Jurkat, Clone E6-1 (cell line): ENCODE measurements at places on chromosomes 12 and 14.

DNA sequence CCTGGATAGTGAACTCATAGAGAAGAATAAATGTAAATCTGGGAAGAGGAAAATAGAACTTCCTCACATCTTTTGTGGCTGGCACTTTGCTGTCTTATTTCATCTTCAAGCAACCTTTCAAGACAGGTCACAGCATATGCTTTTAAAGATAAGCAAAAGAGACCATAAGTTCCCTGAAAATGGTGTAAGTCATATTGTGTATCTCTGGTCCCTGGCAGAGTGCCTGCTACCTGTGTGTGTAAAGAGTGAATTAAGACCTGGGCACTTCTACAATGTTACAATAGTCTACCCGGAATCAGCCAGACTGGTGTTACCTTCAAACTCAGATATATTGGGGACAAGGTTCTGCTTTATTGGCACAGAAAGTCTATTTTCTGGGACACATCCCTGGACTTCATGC, 168.8 kb downstream of the SLC2A13 start:
- DNase-seq: no peak

DNA sequence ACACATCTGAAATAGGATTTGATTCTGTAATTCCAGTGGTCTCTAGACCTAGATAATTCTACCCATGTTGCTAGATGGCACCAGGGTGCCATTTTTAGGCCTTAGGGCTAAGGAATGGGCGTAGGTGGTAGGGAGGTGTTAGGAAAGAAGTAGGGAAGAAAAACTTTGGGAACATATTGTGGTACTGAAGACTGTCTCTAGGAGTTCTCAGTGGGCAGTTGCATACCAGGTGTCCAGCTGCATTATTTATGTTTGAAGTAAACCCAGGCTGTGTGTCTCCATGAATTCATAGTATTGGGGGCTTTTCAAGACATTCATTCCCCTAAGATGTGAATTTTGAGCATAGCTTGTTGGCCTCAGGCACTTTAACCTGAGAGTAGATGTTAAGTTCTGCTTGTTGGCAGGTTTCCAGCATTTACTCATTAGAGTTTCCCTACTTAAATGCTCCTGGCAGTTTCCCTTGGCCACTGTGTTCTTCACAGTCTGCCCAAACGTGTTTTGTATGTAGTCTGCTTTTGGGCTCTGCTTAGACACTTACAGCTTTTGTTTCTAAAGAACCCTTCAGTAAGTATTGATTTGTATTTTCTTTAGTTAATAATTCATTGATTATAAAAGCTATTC, 31.5 kb upstream of the CCT2 start:
- peak; percentile 8 for DNase-seq

- no peak for DNase-seq
These were observed 6.0 kb upstream of the PGF start for GRCh38 chr14:74961238-74961911.

DNA sequence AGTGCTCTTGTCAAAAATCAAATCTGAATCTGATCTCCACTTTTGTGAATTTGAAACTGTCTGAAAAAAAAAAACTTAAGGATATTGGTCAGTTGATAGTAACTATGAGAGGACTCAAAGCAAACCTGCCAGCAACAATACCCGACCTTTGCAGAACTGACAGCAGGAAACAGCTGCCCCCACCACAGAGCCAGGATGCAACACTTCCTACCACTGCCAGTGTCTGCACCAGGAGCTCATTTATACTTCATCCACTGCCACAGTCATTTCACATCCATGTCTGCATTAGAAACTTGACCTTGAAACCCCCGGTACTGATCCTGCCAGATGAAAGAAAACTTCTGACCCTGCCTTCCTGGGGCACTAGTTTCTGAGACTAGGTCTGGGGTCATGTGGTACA, 27.4 kb upstream of the RXYLT1 start:
- DNase-seq: peak; percentile 10

DNA sequence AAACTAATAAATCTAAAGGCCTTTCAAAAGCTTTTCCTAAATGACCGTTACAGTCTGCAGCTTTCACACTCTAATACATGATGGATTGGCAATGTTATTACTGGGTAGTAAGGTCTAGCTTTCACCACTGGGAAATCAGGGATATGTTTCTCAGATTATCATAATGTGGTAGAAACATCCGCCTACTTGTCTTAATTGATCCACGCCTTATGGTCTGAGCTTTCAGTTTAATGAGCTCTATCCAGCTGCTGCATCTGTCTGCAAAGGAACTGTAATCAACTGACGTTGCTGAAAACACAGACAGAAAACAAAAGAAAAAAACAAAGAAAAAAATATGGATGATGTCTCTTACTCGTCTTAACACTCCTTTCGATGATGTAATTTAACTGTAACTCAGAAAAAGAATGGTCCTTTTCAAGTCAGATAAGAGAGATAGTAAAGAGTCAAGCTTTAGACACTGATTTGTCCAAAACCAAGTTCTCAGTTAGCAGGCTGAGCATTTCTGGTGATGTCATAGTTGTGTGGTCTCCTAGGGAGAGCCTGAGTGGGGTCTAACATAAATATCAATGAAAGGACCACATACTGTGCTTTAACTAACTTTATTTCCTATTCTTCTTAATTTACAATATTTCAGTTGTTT, 85.9 kb downstream of the C2CD5 start:
- no peak for DNase-seq

DNA sequence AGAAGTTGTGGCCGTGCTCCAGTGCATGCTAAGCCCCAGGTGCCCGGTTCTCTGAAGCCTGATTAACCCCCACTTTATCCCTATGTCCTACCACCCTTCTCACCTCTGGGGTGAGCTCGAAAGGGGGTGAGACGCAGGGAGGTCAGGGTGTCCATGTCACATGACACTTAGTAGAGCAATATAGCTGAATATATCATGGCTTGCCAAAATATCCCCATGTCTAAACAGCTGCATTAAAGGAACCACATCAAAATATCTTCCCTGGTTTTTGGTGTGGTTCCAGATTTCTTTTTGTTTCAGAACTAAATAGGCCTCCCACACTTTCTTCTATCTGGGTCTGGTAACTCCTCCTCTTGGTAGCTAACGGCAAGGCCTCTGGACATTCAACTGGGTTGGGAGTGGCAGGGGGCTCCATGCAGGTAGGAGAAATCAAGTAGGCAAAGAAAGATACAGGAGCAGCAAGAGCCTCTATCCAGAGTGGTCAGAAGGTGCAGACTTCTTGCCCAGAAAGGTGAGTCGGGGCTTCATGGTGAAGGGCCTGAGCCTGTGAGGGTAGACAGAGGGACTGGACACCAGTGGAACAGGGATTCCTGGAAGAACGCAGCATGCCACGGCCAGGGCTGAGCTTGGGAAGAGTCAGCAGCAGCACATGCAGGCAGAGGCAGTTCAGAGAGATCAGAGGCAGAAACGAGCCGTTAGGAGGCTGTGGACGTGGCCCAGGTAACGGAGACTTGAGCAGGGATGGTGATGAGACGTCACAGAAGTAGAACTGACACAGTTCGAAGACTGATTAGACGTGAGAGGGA, 202.8 kb upstream of the DIO3 start:
- DNase-seq: peak; percentile 46

DNA sequence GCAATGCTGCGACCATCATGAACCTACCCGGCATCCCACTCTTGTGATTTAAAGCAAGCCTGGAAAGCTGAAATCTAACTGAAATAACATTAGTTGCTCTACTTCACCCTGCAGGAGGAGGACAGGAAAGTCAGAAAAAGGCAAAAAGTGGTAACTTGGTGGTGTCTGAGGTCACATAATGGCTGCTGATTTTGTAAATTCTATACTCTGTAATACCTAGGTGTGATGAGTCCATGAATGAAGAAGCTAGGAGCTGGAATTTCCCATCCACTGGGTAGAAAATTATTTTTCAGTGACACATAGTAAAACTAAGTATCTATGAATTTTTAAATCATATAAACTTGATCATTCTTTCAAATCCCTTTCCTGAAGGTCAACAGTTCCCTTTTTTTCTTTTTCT, 183.8 kb downstream of the FOXN3 start:
- DNase-seq: no peak

- DNase-seq: no peak
These were observed 950.1 kb downstream of the VRK1 start for GRCh38 chr14:97747316-97747715.

DNA sequence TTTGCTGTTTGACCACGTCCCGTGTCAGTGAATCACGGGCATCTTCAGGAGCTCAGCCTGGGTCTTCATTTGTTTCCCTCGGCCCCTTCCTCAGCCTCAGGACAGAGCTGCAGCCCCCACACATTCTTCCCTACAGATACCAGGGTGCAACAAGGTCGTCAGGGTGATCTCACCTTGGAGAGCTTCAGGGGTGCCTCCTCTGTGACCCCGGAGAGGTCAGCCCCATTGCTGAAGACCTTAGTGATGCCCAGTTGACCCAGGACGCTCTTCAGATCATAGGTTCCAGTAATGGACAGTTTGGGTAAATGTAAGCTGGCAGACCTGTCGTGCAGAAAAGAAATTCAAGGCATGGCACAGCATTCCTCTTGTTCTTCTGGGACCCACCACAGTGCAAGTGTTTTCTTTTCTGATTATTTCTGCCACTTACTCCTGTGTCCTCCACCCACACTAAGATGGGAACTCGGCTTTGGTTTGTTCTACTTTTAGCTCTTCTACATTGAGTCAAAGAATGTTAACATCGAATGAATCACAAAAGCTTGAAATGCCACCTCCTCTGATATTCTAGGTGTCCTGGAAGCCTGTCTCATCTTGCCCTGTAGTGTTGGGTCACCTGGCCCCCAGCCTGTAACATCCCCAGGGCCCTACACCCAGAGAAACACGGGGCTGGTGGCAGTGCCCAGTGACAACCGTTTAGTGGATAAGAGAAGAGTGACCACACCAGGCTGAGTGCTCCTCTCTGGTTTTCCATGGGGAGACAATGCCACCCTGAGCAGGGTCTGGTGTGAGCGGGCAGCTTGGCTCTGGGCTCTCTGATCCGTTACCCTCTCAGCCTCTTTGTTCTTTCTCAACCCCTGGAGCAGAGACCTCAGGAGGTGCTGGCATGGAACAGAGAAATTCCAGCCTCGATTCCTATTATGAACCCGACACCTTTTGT, 8.8 kb downstream of the SERPINA1 start:
- DNase-seq: no peak

DNA sequence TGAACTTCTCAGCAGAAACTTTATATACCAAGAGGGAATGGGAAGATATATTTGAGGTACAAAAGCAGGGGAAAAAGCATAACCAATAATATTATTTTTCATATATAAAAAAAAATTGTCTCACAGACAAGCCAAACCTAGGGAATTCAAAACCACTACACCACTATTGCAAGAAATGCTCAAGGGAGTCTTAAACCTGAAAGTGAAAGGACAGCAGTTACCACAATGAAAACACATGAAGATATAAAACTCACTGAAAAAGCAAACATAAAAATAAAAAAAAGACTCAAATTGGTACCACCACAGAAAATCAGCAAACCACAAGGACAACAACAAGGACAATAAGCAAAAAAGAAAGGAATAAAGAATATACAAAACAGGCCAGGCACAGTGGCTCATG, 131.9 kb downstream of the CEP128 start:
- DNase-seq: peak; percentile 38

DNA sequence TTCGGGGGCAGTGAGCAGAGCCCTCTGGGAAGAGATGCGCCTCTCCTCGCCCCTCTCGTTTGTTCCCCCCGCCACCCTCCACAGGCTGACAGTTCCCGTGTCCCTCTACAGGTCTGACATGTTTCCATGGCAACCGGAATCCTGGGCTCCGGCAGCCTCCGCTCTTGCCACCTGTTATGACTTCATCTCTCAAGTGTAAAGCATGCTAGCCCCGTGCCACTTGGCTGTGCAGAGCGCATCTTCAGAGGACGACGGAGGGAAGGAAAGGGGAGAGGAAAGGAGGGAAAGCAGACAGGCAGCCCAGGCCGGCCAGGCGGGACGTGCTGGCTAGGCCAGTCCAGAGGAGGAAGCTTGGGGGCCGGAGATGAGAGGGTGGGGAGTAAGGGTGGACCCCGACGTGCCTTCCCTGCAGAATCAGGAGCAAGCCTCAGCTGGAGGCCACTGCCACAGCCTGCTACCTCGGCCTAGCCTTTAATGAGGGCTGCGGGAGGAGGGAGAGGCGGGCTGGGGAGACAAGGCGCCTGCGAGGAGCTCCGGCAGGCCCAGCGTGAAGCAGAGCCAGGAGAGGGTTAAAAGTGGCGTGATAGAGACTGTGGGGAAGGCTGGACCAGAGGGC, 214.3 kb downstream of the DPF3 start:
- DNase-seq: no peak

GRCh38 chr12:128531170-128531569, 264.2 kb downstream of the TMEM132C start:
- peak; percentile 9 for DNase-seq

GRCh38 chr12:68119250-68119649, 40.3 kb downstream of the IFNG start:
- no peak for DNase-seq

GRCh38 chr12:132622437-132623071, 4.0 kb downstream of the P2RX2 start:
- DNase-seq: no peak

- no peak for DNase-seq
These were observed 1145.2 kb downstream of the AACS start for GRCh38 chr12:126210448-126210847.

DNA sequence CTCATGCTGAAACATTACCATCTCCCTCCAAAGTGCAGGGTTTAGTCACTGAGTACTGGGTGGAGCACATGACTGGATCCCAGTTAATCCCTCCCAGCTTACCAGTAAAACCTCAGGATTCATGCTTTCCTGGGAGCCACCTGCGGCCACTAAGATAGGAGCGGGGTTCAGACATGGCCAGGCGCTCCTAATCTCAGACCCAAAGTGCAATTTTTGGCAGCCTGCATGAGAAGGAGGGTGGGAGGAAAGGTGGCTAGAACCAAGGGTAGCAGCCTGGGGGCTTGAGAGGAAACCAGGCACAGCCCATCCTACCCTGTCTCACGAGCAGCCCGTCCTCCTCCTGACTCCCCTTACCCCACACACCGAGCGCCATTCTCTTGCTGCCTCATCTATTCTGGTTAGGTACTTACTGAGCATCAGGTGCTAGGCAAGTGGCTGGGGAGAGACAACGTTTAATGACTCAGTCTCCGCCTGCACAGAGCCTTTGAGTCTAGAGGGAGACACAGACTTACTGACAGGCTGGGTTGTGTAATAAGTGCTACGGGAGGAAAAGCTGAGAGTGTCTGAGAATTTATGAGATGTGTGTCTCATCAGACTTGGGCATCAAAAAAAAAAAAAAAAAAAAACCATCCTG, 9.9 kb downstream of the GPRC5A start:
- no peak for DNase-seq

DNA sequence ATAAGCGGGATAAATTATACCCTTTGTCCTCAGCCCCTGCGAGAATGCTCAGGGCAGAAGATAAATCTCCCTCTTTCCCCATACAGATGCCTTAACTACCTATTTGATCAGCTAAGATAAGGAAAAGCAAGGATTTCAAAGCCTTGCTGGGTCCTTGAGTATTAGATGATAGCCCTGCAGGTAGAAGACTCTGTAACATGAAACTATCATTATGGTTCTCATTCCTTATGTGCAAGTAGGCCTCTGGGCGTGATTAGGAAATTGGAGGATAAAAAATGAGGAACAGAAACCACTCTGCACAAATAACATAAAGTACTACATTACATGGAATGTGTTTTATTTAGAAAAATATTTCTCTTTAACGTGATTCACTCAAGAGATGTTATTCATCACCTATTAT, 14.5 kb upstream of the WDR89 start:
- no peak for DNase-seq
